ENCODE measurements at places on chromosomes 12 and 14.

- DNase-seq: no peak
These were observed 178.3 kb downstream of the PRKD1 start for GRCh38 chr14:29749327-29749726.

GRCh38 chr12:116186482-116187150, 90.9 kb downstream of the MED13L start:
- no peak for DNase-seq

DNA sequence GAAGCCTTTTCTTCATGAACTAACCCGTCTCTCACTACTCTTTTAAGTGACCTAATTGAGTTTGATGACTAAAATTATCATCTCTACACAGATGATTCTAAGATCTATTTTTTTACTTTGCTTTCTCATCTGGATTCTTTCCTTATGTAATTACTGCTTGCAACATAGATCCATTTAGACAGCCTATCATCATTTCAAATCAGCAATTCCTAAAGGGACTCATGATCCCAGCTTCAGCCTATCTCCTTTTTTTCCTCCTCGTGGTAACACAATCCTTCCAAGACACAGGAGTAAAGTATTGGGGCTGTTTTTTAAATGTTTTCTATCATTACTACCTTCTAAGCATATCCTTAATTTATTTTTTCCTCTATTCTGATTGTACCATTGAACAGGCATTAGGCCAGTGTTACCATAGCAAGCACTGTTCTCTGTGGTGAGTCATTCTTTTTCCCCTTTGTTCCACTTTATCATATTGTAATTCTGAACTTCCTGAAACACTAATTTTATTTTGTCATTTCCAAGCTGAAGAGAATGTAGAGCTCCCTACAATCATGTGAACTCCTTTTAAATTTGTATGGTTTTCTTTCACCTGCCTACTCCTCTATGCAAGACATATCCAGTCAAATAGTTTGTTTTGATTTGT, 190.4 kb upstream of the FAR2 start:
- DNase-seq: no peak

DNA sequence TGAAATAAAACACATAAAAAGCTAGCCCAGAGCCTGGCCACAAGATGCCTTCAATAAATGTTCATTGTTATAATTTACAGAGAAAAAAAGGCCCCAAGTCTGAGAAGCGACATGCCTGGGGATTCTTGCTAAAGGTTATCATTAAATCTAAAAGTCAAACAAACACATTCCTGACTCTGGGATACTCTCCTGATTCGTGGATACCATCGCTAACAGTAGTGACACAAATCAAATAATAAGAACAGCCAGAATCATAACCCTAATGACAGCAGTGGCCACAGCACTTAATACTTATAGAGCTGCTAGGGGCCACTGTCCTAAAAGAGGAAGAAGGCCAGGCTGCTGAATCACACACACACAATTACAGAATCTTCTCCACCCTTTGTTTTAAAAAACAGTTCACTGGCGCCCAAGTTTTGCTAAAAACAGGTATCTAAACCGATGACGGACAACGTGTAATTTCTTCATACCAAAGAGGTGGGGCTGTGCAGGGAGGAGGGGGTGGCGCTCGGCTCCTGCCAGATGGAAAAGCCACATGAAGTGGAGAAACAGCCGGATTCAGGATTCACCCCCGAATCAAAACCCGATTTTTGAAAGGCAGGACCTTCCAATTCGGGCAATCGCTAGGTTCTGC, 1.2 kb downstream of the CLIP1 start:
- DNase-seq: no peak

DNA sequence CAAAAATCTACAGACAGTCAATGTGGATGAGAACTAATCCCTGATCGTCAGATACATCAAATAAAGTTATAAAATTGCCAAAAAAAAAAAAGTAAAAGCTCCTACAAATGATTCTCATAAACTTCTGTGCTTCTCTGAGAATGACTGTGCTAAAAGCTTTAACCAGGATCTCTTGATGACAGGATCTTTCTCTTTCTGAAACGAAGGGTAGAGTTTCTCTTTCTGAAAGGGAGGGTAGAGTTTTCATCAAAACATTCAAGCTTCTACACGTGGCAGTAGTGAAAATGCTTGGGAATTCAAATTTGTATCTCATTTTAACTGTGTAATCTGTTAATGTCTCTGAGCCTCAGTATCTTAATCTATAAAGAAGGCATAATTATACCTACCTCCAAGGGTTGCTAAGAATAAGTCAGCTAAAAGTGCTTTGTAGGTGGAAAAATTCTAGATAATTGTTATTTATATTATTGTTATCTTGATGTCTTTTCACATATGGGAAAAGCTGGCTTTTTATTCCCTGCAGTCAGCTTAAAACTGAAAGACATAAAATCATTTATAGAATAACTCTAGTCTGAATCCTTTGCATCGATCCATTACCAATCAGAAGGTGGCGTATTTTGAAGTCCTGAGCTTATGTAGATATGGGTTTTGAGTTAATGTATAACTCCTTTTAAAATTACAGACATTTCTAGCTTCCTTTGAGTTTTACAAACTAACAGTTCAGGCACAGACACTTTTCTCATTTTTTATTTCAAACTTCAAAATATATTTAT, 157.4 kb downstream of the DACT1 start:
- DNase-seq: no peak

- no peak for DNase-seq
These were observed 3.5 kb downstream of the EPYC start for GRCh38 chr12:91001306-91001705.

DNA sequence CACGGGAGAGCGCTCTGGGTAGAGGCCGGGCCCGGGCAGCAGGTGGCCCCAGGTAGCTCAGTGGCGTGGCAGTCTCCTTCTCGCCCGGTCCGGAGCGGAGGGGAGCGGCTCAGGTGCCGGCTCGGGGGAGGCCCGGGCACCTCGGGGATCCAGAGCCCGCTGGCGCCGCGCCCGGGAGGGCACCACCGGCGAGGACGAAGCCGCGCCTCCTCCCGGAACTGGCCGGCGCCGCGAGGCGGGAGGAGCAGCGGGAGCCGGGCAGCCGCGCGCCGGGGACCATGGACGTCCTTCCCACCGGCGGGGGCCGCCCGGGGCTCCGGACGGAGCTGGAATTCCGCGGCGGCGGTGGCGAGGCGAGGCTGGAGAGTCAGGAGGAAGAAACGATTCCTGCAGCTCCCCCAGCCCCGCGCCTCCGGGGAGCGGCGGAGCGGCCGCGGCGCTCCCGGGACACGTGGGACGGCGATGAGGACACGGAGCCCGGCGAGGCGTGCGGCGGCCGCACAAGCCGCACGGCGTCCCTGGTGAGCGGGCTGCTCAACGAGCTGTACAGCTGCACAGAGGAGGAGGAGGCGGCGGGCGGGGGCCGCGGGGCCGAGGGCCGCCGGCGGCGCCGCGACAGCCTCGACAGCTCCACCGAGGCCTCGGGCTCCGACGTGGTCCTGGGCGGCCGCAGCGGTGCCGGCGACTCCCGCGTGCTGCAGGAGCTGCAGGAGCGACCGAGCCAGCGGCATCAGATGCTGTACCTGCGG, 21.5 kb upstream of the GNS start:
- no peak for DNase-seq

DNA sequence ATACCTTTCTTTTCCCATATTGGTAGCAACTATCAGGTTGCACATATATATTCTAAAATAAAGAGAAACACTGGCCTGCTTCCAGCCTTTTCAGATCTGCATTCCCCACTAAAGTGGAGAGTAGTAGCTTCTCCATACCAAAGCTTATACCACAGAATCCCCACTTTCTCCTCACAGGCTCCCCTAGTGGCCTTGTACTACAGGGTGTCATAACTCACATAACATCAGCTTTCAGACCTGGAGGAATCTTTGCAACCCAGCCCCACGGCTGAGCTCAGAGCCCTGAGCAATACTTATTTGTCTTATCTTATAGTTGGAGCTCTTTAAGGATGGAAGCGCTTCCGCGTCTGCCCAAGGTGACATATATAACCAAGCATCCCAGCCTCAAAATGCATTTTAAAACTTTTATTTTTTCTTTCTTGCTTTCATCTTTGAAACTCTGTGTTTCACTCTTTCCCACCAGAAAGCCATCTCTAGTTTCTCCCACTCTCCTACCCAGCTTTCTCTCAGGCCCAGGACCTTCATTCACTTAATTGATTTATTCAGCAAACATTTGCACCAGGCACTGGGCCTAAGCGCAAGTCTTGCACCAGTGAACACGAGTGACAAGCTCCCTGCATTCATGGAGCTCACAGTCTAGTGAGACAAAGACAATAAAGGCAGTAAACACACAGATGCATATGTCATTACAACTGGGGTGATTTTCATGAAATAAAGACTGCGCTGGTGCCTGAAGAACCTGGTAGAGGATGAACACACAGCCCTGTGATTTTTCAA, 254.7 kb downstream of the IPO8 start:
- no peak for DNase-seq

DNA sequence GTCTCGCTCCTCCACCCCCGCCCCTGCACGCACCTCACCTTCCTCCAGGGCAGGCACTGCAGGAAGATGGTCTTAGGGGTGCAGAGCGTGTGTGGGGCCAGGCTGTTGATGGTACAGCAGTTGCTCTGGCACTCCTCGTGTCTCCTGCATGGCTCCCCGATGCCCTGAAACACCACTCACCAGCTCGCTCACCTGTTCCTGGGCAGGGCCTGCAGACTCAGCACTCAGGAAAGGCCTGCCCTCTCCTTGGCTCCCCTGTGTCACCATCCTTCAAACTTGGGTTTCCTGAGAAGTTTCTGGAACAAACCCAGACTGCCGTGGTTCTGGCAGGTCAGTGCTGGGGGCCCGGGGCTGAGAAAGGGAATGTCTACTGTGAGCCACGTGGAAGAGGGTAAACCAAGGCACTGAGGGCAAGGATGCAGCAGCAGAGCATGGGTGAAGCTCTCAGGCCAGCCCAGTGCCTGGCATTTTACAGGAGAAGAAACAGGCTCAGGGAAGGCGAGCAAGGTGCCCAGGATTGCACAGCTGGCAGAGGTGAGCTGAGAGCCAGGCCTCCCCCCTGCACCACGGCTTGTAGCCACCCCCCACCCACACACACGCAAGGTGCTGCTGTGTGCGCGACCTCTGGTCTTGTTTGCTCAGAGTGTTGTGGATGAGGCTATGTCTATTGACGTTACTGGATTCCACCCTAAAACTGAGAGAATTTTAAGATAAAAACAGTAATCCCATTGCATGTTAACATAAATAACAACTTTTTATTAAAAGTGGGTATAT, 5.5 kb downstream of the LRCOL1 start:
- no peak for DNase-seq

DNA sequence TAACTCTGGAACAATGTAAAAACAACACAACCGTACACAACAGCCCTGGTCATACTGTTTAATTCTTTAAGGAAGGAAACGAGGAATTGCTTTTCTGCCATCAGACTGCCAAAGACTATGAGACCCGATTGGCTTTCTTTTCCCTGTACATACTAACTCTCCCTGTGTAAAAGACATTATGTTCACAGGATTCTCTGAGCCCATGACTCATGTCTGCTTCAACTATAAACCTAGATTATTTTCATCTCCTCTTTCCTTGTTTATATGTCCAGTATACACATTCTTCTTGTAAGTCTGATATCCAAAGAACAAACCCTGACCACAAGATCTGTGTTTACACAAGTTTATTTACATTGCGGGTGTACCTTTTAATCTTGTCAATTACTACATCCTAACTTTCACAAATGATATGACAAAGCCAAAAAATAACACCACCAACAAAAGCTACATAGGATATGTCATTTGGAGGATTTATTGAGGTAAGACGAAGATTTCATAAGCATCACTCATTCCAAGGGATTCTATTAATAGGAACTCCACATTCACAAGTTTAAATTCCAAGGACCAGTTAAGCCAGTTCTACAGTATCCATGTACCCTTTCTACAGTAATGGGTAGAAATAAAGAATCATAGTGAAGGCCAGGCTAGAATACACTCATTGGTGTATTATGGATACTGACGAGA, 67.3 kb downstream of the STXBP6 start:
- no peak for DNase-seq

- DNase-seq: no peak
These were observed 113.6 kb downstream of the CHST11 start for GRCh38 chr12:104570174-104570907.

DNA sequence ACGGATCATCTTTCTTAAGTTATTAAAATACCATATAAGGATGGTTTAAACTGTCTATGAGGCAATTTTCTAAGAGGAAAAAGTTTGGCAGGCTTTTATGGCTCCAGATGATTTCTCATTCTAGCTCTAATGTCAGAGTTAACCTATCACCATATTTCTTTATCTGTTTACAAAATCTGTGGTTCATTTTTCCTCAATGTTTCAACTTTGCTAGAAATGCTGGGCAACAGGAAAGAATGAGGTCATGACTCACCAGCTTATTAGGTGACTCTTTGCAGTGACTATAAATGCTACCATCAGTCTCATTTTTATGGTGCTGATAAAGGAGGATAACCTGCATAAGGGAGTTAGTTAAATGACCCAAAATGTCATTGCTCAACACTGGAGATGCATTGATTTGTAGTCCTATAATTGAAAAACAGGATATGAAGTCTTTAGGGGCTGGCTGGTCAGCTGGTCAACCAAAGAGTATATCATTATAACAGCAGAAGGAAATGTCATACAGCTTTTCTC, 45.3 kb upstream of the RAP1B start:
- no peak for DNase-seq

DNA sequence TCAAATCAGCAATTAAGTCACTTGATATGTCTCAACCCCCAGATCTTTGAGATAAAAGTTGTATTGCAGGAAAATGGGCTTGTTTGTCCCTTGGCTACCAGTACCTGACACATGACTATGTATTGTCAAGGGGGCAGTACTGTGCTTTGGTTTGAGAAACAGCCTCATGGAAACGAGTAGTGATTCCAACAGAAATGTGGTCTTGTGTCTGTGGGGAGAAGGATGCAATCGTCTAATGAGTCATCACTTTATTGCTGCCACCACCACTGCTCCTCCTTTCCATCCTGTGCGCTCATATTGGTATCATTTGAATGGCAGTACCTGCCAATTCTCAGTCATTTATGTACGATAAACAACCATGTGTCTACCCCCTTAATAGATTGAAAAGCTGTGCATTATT, 72.8 kb upstream of the ARHGAP5 start:
- DNase-seq: no peak

DNA sequence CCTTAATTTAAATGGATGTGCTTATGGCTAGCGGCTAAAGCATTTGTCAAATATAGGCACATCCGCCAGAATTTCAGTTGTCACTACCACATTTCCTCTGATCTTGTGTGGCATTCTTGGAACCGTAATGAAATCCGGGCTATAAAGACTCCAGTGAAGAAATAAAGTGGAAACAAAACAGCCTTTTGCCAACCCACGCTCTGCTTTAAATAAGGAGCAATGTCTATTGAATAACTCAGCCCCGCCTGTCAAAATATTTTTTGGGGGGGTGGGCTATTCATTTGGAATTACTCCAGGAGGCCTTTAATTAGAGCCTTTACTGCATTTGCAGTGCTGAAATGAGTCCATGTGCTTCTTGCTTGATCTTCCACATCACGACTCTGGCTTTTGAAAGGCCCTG, 179.6 kb upstream of the RPH3A start:
- no peak for DNase-seq

GRCh38 chr12:18589316-18589715, 148.5 kb downstream of the PLCZ1 start:
- DNase-seq: no peak

DNA sequence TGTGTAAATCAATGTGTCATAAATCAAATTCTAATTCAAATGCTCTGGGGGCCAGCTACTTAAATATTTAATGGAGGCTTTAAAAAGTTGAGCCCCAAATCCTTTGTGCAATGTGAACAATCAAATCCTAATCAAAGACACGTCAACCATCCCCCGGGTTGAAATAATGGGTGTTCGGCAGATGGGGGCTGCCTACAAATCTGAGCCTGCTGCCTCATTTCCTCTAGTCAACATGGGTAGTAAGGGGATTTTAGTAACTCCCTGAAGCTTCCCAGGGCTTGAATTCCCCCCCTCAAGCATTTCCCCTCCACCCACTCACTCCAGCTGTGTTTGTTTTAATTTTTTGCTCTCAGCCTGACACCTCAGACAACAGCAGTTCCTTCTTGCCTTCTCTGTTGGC, 37.8 kb downstream of the SRRM4 start:
- DNase-seq: no peak
